Activated naive CD4-positive, alpha-beta T cell treated with anti-CD3 and anti-CD28 coated beads, Interleukin-2, amount 10 ng/mL, durations not matched to agents 7 days and 5 days (primary cell): ENCODE measurements at places on chromosomes 3 and 15.

DNA sequence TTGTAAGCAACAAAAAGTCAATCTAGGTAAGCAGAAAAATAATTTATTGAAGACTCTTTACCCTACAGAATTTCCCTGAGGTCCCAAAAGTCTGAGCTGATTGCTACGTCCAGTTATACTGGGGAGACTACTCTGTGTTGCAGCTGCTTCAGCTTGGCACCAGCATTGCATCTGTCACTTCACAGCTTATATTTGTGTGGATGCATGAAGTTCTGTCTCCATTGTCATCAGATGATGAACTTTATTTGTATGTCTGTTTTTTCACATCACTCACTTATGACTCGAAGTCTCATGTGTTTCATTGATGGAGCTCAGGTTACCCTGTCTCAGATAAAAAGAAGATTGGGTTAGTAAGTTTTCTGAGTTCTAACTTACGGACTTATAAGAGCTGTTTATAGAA, 75.3 kb upstream of the LRRFIP2 start:
- H3K36me3 ChIP-seq = peaks cover 17% of the 10 kb centered on the region
- H3K27me3 ChIP-seq = no peaks in the 10 kb centered on the region
- no peak for DNase-seq
- no peak overlapping the region for H3K27ac ChIP-seq
- H3K4me3 ChIP-seq = no peak overlapping the region

- no peak for DNase-seq
- H3K4me1 ChIP-seq = no peaks in the 10 kb centered on the region
- no peak overlapping the region for H3K4me3 ChIP-seq
- no peaks in the 10 kb centered on the region for H3K27me3 ChIP-seq
- H3K27ac ChIP-seq = no peak overlapping the region
These were observed 510.8 kb upstream of the AGTR1 start for GRCh38 chr3:148186881-148187280.

DNA sequence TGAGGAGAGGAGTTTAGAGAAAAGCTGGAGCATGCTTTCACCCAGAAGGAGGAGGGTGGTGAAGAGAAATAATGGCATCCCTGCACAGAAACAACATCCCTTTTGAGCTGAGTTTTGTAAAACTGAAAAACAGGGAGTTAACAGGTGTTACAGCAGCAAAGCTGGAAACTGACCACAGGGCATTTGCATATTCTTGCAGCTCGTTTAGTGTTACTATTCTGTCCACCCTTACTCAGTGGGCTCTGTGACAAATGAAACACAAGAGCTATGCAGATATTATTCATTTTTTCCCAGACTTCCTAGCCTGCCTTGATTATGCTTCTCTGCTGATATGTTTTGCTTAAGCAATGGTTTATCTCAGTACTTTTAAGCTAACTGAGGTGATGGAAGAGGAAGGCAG, 272.0 kb downstream of the NEK10 start:
- no peak for DNase-seq
- no peaks in the 10 kb centered on the region for H3K27me3 ChIP-seq
- no peaks in the 10 kb centered on the region for H3K36me3 ChIP-seq
- H3K4me1 ChIP-seq = no peaks in the 10 kb centered on the region

DNA sequence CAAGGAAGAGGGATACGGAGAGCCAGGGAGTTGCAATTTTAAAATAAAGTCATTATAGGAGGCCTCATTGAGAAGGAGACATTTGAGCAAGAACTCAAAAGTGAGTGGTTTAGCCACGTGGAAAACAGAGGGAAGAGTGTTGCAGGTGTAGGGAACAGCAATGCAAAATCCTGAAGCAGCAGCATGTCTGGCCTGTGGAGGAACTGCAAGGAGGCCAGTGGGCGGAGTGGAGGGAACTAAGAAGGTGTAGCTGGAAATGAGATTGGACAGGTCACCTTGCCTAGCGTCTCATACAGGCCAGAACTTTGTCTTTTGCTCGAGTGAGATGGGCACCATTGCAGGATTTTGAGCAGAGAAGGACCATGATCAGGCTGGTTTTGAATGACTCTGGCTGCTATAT, 34.9 kb downstream of the SAXO2 start:
- H3K27ac ChIP-seq = no peak overlapping the region
- DNase-seq = no peak
- H3K4me3 ChIP-seq = no peak overlapping the region
- peaks cover 24% of the 10 kb centered on the region for H3K4me1 ChIP-seq
- no peaks in the 10 kb centered on the region for H3K36me3 ChIP-seq
